ENCODE measurements at places on chromosomes 12 and 14. TPM values are rescaled to one million over a fixed set of nuclear protein-coding genes. Genes with fewer than 3 reads are reported as not detected.

DNA sequence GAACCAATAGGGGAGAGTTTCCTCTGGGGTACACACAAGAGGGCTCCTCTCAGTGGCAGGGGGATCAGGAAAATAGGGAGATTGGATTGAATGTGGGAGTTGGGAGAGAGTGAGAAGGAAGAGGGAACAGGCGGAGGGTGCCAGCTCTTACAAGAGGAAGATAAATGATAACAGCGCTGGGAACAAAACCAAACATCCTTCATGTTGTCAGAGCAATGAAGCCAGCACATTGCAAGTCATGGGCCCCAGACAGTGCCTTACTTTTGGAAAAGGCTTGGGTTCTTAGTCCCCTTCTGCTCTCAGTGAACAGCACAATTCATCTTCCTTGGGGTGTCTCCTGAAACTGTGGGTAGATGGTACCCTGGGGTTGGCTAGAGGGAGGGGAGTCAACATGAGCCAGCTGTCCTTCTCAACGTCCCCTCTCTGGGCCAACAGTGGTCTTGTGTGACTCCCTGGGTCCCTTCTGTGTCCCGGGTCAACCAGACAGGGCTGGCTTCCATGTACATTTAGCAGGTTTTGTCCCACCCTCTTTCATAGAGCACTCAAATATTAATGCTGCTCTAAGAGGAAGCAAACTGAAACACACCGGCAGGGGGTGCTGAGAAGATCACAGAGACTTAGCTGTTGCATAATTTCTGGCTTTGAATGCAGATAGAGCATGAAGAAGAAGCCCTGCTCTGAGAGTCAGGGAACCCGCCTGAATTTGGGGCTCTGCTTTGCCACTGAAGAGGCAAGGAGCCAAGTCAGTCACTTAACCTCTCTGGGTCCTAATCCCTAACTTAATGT lies 138.5 kb downstream of the ESRRB start:
- DNase-seq = no peak

The CFAP73 gene
- not detected for total RNA-seq

GRCh38 chr14:55715889-55716288 lies 135.9 kb downstream of the KTN1 start:
- no peak for DNase-seq

DNA sequence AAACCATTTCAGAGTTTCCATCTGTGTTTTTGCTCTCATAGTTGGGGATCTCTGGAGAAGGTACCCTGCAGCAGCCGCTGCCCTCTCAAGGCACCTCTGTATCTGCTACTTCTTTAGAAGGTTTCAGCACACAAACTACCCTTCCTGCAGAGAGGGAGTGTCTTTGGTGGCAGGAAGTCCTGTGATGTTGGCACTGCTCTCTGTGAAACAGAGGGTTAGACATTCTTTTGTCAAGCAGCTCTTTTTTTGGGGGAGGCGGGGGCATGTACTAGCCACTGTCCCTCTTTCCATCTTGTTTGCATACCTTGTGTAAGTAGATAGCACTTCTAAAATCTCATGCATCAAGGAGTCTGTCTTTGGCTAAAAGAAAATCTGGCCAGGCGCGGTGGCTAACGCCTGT lies 352.6 kb downstream of the BMP4 start:
- DNase-seq = no peak

The DAO gene
- not detected for total RNA-seq

The PZP gene
- not detected for total RNA-seq

- DNase-seq = no peak
These were observed 261.7 kb downstream of the LRFN5 start for GRCh38 chr14:41868396-41868795.

The ACIN1 gene
- total RNA-seq = 347 TPM

- no peak for DNase-seq
These were observed 100.8 kb downstream of the ADGRD1 start for GRCh38 chr12:131054345-131055092.

The ESR2 gene
- 0.53 TPM for total RNA-seq

The KRT73 gene
- 12.4 TPM for total RNA-seq

The CERS5 gene
- total RNA-seq = 81.2 TPM

GRCh38 chr14:58641509-58641908 lies 3.7 kb downstream of the DACT1 start:
- no peak for DNase-seq

GRCh38 chr12:87794854-87795253 lies 234.3 kb downstream of the C12orf50 start:
- no peak for DNase-seq

- no peak for DNase-seq
These were observed 2.0 kb downstream of the DENND5B start for GRCh38 chr12:31588976-31589375.

GRCh38 chr14:100278702-100279101 lies 27.5 kb downstream of the SLC25A29 start:
- peak; percentile 24 for DNase-seq

- DNase-seq = no peak
These were observed 2.8 kb downstream of the ZFP36L1 start for GRCh38 chr14:68789821-68790643.

The RNF212B gene
- not detected for total RNA-seq

The RASSF9 gene
- total RNA-seq = not detected

GRCh38 chr12:62919838-62920237 lies 15.1 kb downstream of the PPM1H start:
- no peak for DNase-seq

The ACVRL1 gene
- not detected for total RNA-seq

DNA sequence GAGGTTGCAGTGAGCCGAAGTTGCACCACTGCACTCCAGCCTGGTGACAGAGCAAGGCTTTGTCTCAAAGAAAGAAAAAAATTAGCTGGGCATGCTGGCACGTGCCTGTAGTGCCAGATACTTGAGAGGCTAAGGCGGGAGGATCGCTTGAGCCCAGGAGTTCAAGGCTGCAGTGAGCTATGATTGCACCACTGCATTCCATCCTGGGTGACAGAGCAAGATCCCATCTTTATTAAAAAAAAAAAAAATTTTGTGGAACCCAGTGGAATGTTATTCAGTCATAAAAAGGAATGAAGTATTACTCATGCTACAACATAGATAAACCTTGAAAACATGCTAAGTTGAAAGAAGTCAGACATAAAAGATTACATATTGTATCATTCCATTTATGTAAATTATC lies 8.3 kb upstream of the ERBB3 start:
- no peak for DNase-seq

The CLEC4E gene
- total RNA-seq = not detected

The KRT2 gene
- total RNA-seq = 1.4 TPM

The EIF5 gene
- 498 TPM for total RNA-seq

The SLC2A14 gene
- total RNA-seq = 0.12 TPM

The NUDT14 gene
- 22.8 TPM for total RNA-seq

GRCh38 chr14:69443296-69443805 lies 41.2 kb upstream of the PLEKHD1 start:
- DNase-seq = no peak

DNA sequence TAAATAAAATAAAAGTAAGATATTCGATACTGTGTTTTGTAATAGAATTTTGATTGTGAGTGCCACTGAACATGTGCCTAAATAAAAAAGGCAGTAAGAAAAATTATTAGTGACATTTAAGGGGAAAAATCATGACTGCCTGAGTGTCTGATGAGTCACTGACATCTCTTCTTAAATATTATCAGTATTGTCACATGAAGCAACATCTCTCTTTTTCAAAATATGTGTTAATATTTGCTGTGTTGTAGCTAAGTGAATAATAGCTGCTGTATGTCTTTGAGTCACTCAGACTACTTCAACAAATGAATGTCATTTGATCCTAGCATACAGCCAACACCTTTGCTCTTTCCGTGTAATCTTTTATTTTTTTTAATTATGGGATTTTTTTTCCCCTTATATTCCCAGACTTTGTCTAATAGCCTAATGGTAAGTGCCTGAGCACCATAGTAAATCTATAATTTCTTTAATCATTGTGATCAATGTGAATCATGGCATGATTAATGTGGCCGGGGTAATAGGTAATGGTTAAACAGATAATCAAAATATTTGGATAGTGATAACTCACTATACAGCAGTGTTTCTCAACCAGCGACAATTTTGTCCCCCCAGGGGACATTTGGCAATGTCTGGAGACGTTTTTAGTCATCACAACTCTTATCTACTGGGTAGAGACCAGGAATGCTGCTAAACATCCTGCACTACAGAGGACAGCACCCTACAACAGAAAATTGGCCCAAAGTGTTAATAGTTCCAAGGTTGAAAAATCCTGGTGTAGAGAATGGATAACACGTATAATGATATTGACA lies 11.7 kb upstream of the OTX2 start:
- DNase-seq = no peak

The CYP27B1 gene
- 1.7 TPM for total RNA-seq

The ATL1 gene
- total RNA-seq = 2.4 TPM

The KRT72 gene
- 136 TPM for total RNA-seq

DNA sequence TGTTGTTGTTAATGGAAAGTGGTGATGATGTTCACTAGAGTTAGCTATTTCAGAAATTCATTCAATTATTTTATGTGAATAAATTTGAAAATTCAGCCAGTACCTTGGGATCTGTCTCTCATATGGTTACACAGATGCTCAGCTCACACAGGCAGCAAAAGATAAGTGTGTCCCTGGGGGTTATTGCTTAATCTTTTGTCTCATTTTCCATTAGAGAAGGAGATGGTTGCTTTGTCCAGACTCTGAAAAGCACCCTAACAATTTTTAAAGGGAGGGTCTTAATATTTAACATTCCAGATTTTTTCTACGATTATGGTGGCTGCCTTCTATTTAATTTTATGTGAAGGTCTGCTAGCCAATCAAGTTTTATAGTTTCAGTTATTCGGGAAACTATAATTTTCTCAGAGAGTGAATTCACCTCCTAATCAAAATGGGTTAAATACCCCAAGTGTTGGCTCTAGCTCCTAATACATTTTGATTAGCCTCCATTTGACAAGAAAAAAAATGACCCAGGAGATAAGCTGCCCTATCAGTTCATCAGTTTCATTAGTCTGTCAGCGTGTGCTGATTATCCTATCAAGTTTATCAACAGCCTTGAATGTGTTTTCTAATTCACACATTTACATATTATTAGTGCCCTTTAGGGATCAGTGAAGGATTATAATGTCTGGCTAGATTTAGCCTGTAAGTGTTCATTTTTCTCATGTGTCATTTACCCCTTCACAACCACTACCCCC lies 282.1 kb downstream of the TMTC2 start:
- no peak for DNase-seq

DNA sequence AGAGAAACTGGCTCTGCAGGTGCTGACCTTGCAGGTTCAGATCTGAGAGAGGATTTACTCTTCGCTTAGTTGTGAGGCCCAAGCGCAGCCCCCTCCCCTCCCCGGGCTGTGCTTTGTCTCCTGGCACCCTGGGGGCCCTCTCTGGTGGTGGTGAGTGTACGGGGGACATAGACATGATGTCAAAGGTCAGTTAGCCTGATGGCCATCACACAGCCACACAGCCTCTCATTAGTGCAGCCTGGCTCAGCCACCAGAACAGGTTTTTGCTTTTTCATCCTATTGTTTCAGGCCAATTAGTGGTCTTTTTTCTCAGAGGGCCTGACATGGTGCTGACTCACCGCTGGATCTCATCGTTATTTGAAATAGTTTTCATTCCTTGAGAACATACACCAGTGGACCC lies 437.9 kb downstream of the AACS start:
- no peak for DNase-seq

DNA sequence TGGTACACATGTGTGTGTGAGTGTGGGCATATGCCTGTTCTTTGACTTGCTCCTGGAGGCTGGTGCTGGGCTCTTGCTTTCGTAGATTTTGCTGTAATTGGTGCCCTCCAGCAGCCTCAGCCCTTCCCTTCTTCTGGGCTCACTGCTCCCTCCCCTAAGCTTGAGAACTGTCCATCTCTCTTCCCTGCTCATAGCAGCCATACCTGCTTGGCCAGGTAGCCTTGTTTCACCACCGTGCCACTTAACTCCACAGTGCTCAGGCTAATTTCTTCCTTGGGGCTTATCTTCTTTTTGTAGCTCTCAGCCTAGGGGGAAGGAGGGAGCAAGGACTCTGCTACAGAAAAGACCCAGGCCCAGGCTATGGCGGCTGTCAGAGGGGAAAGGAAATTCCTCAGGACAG lies 19.8 kb downstream of the PLEK2 start:
- no peak for DNase-seq

GRCh38 chr14:105902131-105902898 lies 375.9 kb downstream of the TMEM121 start:
- no peak for DNase-seq

The AMN gene
- total RNA-seq = 0.24 TPM

DNA sequence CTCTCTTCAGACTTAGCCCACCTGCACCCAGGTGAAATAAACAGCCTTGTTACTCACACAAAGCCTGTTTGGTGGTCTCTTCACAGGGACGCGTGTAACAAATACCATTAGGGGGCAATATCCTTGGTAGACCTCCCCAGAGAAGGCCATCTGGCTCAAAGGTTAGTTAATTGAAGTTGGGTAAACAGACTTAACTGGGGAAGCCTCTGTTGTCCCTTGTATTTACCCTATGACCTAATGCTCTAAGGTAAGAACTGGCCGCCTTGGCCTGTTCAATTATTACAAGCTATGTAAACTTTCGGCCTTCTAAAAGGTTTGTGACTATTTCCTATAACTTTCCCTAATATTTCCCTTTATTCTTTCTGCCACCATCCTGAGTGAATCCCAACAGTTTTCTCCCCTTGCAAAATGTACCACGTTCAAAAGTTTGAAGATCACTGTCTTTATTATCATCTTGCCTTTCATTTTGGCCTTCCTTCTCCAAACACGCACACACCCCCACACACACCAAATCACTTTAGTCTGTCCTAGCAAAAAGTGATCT lies 15.3 kb upstream of the LYZ start:
- DNase-seq = no peak

DNA sequence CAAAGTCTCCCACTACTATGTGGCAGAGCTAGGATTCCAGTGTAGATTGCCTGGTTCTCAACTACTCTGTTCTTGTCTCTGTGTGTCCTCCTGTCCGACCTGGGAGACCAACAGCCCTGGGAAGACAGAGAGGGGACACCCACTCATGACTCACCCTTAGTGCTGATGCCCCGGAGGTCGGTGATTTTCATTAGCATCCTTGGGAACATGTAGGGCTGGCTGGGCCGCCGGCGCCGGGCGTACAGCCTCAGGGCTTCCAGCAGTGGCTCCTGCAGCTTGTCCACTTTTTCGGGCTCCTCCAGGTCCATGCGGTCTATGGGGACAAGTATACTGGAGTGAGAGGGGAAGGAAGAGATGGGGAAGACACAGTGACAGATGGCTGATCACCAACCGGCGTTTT lies 5.9 kb upstream of the ITGB7 start:
- DNase-seq = no peak

GRCh38 chr14:99389174-99389826 lies 91.4 kb downstream of the SETD3 start:
- DNase-seq = no peak

The FSCB gene
- not detected for total RNA-seq

- DNase-seq = no peak
These were observed 46.6 kb downstream of the TSPAN11 start for GRCh38 chr12:30973175-30973574.

GRCh38 chr14:75229661-75230139 lies 48.9 kb upstream of the FOS start:
- no peak for DNase-seq

The MMP19 gene
- not detected for total RNA-seq

The PPFIBP1 gene
- total RNA-seq = 1.4 TPM

The RDH12 gene
- total RNA-seq = not detected

Data from natural killer cell (primary cell).